Myometrial cell (primary cell): ENCODE measurements at places on chromosomes 4 and X. TPM values are rescaled to one million over a fixed set of nuclear protein-coding genes. Genes with fewer than 3 reads are reported as not detected.

Gene SPANXA1
- not detected in 2 replicates for total RNA-seq

Gene ZNF157
- under 0.01 TPM in 1 of 2 replicates, not detected in the other for total RNA-seq

Gene RHOXF2
- not detected in 2 replicates for total RNA-seq

Gene CFP
- total RNA-seq: 0.53 TPM in 1 of 2 replicates, not detected in the other

Gene RGN
- 2.1 and 3.7 TPM in 2 replicates for total RNA-seq

Gene TLL1
- total RNA-seq: under 0.01 TPM in 2 replicates

Gene UGT2A3
- total RNA-seq: not detected in 2 replicates

Gene AFP
- 1.2 TPM in 1 of 2 replicates, not detected in the other for total RNA-seq

Gene ZMAT1
- total RNA-seq: under 0.01 TPM in 1 of 2 replicates, not detected in the other

Gene HMGB3
- 12.1 and 25.0 TPM in 2 replicates for total RNA-seq

Gene ESX1
- total RNA-seq: 1.4 and 8.2 TPM in 2 replicates

Gene CENPE
- 12.6 and 14.4 TPM in 2 replicates for total RNA-seq

Gene CPLX1
- 0.86 TPM in 1 of 2 replicates, not detected in the other for total RNA-seq

Gene TLR8
- not detected in 2 replicates for total RNA-seq

Gene SPANXD
- not detected in 2 replicates for total RNA-seq

Gene HMX1
- total RNA-seq: 0.58 TPM in 1 of 2 replicates, not detected in the other

Gene UGT8
- not detected in 2 replicates for total RNA-seq

Gene GYPA
- total RNA-seq: not detected in 2 replicates

Gene HEPH
- total RNA-seq: 2.0 and 3.0 TPM in 2 replicates

Gene BANK1
- total RNA-seq: 0.29 TPM in 1 of 2 replicates, not detected in the other

Gene CXCL13
- total RNA-seq: not detected in 2 replicates

Gene MSANTD1
- total RNA-seq: not detected in 2 replicates

Gene CD99L2
- total RNA-seq: 76.4 and 92.5 TPM in 2 replicates
